Stimulated activated CD8-positive, alpha-beta memory T cell treated with anti-CD3 and anti-CD28 coated beads, Interleukin-7, amount 100 ng/mL, for 1 hour (primary cell): ENCODE measurements at places on chromosomes 2 and 18.

DNA sequence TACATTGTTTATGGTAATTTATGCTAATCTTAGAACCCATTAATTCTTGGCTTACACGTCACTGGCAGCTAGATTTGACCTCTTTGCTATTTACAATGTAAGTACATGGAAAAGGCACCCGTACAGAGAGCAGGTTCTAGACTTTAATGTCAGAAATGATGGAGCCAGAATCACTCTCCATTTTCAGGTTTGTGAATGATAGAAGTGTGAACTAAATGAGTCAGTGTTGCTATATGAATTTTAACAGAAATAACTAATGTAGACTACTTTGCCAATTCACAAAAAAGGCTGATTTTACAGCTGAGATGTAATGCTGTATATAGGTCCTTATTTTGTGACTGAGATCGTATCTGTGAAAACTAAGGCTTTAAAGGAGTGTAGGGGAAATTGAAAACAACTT, 214.6 kb downstream of the LDLRAD4 start:
- no peak for DNase-seq

- peak; percentile 20 for DNase-seq
Measured at GRCh38 chr2:46471-47345, at the start of gene FAM110C. FAM110C (minus strand) TSS chr2:46505; CDS start chr2:46385, 120 bp downstream.

- no peak for DNase-seq
Measured at GRCh38 chr2:126889071-126889470, 9.6 kb upstream of the TEX51 start.

- DNase-seq: no peak
Measured at GRCh38 chr2:212537726-212538304, 787 bp downstream of the ERBB4 start.

GRCh38 chr2:96320728-96321622, 4.1 kb upstream of the ITPRIPL1 start:
- no peak for DNase-seq

GRCh38 chr2:5287558-5288334, 404.4 kb upstream of the SOX11 start:
- no peak for DNase-seq
